ENCODE measurements at places on chromosomes 2 and 18.

- DNase-seq = no peak
These were observed 93.8 kb downstream of the CMPK2 start for GRCh38 chr2:6771634-6772611.

GRCh38 chr2:35986871-35987270, 368.7 kb upstream of the CRIM1 start:
- no peak for DNase-seq

- DNase-seq = no peak
These were observed 569.3 kb downstream of the TNS1 start for GRCh38 chr2:217433522-217433921.

GRCh38 chr2:39780825-39781600, 2.0 kb upstream of the THUMPD2 start:
- no peak for DNase-seq

GRCh38 chr2:39158351-39158750, 37.5 kb upstream of the SOS1 start:
- no peak for DNase-seq
